Fibroblast of the aortic adventitia (primary cell): ENCODE measurements at places on chromosomes 6 and 20. TPM values are rescaled to one million over a fixed set of nuclear protein-coding genes. Genes with fewer than 3 reads are reported as not detected.
A peak's percentile ranks its signal among the peaks of the same experiment; 100 is the strongest.

The BNIP5 gene
- not detected in 2 replicates for total RNA-seq

The RFX6 gene
- not detected in 2 replicates for total RNA-seq

The GPX5 gene
- not detected in 2 replicates for total RNA-seq

The ELOVL2 gene
- total RNA-seq = 0.16 and 0.18 TPM in 2 replicates

The OOEP gene
- not detected in 2 replicates for total RNA-seq

The BMP6 gene
- 1.3 and 10.5 TPM in 2 replicates for total RNA-seq

- DNase-seq = no peak
These were observed 124.7 kb upstream of the SASH1 start for GRCh38 chr6:148217921-148218320.

GRCh38 chr20:37414224-37415035 lies 68.5 kb downstream of the SRC start:
- DNase-seq = no peak

DNA sequence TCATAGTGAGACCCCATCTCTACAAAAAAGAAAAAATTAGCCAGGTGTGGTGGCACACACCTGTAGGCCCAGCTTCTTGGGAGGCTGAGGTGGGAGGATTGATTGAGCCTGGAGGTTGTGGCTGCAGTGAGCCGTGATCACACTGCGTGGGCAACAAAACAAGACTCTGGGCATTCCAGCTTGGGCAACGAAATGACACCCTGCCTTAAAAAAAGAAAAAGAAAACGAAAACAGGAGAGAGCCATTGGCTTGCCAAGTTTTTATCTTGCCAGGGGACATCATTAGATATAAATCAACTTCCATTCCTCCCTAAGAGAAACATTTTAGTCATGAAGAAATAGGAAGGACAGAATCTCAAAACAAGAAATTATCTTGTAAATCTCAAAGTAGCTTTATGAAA lies 109.5 kb downstream of the MAP3K7 start:
- no peak for DNase-seq

- no peak for DNase-seq
These were observed 39.3 kb upstream of the HIVEP1 start for GRCh38 chr6:11972806-11973205.

- DNase-seq = no peak
These were observed 190.2 kb downstream of the BACH2 start for GRCh38 chr6:90106449-90106848.

DNA sequence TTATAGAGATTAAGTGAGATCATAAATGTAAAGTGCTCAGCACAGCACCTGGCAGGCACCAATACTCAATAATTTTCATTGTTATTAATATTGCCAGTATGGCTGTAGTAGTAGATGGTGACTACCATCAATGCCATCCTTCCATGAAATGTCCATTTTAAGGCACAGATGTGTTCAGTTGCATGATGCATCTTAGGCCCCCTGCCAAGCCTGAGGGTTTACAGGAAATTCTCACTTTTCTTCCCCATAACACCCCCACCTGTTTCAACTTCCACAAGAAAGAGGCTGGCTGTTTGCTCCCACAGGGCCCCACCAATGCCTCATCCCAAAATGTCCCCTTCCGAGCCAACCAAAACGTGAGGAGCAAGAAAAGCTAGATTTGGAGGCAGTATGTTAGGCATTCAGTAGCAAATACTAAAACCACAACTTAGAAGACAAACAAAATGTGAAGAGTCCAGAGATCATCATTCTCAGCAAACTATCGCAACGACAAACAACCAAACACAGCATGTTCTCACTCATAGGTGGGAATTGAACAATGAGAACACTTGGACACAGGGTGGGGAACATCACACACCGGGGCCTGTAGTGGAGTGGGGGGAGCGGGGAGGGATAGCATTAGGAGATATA lies 110.6 kb upstream of the NHSL1 start:
- no peak for DNase-seq

GRCh38 chr6:35017411-35018181 lies 123.5 kb downstream of the TCP11 start:
- DNase-seq = peak; percentile 46

DNA sequence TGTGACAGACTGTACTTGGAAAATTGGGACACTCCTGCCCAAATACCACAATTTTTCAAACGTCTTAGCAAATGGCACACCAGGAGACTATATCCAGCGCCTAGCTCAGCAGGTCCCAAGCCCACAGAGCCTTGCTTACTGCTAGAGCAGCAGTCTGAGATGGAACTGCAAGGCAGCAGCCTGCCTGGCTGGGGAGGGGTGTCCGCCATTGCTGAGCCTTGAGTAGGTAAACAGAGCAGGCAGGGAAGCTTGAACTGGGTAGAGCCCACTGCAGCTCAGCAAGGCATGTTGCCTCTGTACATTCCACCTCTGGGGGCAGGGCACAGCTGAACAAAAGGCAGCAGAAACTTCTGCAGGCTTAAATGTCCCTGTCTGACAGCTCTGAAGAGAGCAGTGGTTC lies 1003.3 kb upstream of the MAP3K7 start:
- no peak for DNase-seq

DNA sequence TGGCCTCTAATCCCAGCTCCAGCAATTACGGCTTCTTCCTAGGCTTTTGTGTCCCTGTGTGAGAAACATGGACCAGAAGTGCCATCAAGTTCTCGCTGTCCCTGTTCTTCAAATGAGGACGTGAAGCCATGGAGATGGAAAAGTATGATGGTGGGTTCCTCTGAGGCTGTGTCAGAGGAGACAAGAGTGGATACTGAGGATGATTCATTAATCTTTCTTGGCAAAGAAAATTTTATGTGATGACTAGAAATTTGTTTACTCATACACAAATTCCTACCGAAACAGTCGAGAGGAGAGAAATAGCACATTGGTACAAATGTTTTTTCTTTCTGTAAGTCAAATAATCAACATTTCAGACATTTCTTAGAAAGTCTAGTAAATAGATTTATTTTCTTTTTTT lies 35.0 kb upstream of the PNRC1 start:
- no peak for DNase-seq

- no peak for DNase-seq
These were observed 24.6 kb upstream of the SERPINB1 start for GRCh38 chr6:2866171-2866846.

DNA sequence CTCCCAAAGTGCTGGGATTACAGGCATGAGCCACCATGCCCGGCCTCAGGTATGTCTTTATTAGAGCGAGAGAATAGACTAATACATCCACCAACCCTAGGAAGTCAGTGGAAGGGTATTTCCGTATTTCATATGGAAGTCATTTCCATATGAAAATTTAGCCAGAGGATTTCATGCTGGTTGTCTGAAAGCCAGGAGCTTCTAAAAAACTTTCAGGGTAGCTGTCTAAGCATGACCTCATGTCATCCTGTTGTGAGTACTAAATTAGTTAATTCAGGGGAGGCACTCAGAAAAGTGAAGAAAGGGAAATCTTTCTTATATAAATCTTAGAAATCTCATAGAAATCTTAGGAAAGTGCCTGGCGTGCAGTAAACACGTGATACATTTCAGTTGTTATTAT lies 16.5 kb downstream of the SLC52A3 start:
- no peak for DNase-seq

GRCh38 chr20:38113401-38114325 lies 51.4 kb downstream of the TGM2 start:
- no peak for DNase-seq

DNA sequence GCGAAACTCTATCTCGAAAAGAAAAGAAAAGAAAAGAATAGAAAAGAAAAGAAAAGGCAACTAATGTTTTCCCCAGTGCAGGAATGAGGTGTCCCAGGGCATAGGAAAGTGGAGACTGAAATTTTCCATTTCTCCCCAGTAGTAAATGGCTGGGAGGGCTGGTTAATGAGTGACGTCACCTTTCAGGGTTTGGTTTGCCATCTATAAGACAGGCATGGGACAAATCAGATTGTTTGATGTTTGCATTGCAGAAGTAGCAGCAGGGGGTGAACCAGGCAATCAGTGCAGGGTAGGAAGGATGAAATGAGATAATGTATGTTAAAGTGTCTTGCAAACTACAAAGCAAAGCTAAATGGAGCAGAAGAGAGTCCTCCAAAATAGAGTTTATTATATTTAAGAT lies 533.4 kb downstream of the PKHD1 start:
- DNase-seq = no peak

DNA sequence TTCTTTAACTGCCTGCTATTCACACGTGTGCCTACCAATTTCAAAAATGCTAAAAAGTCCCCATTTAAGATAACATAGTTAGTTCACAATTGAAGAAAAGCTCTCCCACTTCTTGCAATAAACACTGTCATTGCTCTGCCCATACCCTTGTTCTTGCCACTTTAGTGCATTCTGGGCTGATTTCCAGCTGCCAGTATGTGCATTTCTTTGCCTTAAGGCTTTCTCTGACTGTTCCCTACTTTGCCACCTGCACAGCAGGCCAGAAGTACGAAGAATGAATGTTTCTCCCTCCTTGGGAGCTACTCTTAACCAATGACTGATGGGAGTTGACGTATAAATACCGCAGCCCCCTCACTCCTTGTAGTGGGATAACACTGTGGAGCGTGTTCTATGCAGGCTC lies 16.0 kb upstream of the ATRN start:
- no peak for DNase-seq

GRCh38 chr6:168190014-168190405 lies 111.0 kb upstream of the FRMD1 start:
- no peak for DNase-seq

DNA sequence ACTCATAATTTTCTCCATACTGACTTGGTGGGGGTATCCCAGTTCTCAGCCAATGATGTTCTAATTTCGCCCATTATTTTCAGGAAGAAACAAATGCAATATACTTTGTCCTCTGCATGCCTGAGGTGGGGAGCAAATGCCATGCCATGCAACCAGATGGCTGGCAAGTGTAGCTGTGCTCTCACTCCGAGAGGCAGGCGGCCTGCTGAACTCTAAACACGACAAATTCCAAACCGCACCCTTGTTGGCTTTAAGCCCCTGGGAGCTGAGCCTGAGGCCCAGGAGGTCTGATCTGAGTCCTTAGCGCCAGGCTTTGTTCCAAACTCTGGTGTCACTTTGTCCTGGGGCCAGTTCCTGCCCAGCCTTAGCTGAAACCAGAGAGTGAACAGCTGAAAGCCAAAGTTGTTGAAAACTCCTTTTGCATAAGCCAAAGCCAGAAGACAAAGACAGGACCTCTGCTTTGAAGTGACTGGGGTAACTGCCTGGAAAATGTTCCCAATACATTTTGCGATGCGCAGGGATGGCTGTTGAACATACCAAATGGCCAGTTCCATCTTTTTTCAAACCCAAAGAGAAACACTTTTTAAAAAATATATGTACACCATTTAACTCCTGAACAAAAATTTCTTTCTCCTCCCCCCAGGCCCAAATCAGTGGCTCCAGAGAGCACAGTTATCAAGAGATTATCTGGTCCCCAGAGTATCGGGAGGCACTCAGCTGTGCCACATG lies 46.2 kb downstream of the TTI1 start:
- DNase-seq = peak; percentile 60

DNA sequence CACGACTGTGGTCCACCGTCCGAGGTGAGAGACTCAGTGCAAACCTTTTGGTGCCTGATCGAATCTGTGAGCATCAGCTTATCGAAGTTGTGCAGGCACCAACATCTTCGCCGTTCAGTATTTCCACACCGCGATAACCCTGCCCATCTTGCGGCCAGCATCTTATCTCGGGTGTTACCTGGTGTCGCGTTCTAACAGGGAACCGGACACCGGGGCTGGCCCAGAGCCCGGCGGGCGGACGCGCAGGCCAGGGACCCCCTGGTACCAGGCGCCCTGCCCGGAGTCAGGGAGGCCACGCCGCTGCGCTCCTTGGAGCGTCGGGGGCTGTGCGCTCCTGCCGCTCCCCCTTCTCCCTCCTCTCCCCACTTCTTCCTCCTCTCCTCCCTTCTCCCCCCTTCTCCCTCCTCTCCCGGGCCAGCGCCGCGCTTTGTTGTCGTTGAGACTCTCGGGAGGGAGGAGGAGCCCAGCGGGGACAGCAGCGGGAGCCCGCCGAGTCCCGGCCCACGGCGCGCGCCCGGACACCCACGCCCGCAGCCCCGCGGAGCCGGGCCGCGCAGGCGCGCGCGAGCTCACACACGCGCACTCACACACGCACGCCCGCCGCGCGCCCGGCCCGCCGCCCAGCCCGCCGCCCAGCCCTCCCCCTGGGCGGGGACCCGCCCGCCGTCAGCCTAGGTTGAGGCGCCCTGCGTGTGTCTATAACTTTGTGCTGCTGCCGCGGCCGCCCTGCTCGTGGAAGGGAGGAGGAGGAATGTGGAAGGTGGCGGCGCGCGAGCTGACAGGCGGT lies 1.4 kb upstream of the FOXO3 start:
- DNase-seq = peak; percentile 84

DNA sequence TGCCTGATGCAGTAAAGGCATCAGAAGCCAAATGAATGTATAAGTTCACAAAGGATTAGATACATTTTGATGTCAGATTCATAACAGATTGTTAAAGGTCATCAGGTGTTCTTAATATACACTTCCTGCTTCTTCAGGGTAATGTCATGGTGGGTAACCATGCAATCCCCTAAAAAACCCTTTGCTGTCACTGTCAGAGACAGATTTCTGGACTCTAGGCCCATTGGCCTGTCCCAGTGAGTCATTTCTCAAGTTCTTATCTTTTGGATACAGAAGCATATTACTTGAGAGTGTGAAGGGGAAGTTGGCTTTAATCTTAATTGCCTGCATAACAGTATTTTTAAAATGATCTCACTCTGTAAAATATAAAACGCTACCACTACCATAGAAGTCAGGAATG lies 895.6 kb upstream of the MAP3K7 start:
- no peak for DNase-seq

GRCh38 chr20:36957875-36958667 lies 6.6 kb upstream of the SAMHD1 start:
- DNase-seq = no peak

DNA sequence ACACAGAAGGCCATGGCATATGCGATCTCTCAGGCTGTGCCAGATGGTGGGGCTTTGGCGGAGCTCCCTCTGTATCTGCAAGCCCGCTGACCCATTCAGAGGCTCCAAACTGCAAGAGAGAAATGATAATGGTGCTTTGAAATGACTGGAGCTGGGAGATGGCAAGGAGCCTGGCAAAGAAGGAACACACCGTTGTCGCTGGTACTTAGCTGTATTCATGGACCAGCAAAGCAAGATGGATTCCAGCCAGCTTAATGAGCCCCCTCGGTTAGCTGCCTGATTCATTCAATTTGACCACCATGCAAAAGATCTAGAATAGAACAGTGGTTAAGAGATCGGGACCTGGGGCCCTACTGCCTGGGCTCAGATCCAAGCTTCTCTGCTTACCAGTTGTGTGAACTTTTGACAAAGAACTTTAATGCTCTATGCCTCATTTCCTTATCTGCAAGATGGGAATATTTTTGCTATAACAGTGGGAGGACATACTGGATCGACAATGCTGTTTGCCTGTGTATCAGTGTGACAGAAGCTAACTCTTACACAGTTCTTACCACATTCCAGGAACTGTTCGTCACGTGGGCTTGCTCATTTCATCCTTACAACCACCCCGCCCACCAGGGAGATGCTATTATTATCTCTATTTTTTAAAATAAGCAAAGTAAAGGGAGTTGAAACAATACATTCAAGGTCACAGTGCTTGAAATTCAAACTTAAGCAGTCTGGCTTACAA lies 317.8 kb upstream of the SULF2 start:
- DNase-seq = peak; percentile 8
